ENCODE measurements at places on chromosomes 7 and 10. TPM values are rescaled to one million over a fixed set of nuclear protein-coding genes. Genes with fewer than 3 reads are reported as not detected.

- DNase-seq, result no peak
Observed at GRCh38 chr7:30923774-30924413, 12.2 kb downstream of the AQP1 start.

DNA sequence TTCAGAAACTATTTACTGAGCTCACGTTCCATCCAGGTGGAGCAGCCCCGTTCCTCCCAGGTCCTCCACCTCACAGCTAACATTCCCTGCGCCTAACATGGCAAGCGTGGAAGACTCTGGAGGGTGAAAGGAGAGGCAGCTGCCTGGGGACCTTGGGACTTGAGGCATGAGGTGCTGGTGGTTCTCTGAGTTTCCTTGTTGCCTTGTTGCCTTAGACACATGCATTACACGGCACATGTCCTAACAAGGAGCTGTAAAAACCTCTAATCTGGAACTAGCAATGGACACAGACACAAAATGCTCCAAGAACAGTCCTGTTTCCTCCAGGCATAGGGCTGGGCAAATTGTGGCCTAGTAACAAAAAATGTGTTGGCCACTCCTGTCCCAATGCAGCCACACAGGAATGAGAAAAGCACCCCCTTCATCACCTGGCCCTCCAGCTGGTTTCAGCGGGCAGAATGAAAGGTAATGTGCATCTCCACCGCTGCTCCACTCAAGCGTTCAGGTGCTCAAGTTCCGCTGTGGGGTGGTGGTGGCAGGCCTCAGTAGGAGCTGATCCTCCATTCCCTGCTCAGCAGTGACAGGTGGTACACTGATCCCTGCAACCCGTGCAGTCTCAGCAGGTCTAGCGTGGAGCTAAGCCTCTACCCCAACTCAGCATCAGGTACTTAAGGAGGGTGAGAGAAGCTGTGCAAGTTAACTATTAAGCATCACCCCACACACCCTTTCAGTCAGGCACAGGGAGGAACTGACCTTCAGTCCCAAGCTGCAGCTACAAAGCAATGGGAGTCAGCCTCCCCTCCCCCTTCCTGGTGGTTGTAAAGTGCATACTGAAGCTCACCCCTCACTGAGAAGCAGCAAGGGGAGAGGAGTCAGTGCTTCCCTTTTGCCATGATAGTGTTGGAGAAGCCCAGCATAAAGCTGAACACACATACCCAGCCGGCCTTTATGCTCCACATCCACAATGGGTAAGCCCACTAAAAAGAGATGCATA lies 382.8 kb downstream of the SDK1 start:
- no peak for DNase-seq

DNA sequence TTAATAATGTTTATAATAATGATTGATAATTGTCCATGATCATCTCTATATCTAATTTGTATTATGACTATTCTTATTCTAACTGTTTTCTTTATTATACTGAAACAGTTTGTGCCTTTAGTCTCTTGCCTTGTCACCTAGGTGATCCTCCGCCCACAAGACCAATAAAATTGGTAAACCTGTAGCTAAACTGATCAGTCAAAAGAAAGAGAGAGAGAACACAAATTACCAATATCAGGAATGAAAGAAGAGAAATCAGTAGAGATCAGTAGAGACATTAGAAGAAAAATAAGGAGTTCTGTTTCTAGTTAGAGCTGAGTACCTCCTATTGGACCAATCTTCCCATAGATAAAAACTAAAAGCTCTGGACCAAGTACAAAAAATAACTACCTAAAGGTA lies 6.1 kb upstream of the COA1 start:
- DNase-seq, result no peak

- no peak for DNase-seq
Observed at GRCh38 chr10:110363572-110364411, 59.1 kb upstream of the SMNDC1 start.

Gene AKR1C1
- total RNA-seq, result 160 TPM

GRCh38 chr7:91550931-91551330 lies 286.7 kb downstream of the FZD1 start:
- DNase-seq, result no peak

GRCh38 chr10:78212786-78213175 lies 179.1 kb downstream of the RPS24 start:
- no peak for DNase-seq

GRCh38 chr7:98212532-98213041 lies 1.3 kb downstream of the BHLHA15 start:
- DNase-seq, result no peak

- DNase-seq, result no peak
Observed at GRCh38 chr10:124185084-124185483, 91.7 kb upstream of the CHST15 start.

Gene GOLGA7B
- not detected for total RNA-seq

DNA sequence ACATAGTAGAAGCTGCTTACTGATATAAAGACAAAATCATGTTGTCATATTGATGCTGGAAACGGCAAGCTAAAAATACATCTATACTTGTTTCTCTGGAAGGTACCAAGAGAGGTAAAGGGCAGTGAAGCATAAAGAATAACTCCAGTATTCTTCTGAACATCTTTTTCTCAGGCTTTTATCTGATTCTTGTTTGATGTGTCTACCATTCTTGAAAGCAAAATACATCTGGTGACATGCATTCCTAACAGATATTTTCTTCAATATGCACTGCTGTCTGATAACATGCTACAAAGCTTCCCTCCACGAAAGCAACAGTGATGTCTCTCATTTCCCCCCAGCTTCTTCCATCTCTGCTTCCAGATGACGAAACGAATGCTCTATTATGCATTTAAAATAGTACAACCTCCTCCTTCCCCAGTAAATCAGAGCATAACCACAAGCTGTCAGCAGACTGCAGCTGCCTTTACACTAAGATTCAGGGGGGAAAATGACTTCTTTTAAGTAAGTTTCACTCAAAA lies 100.8 kb downstream of the ARHGAP21 start:
- no peak for DNase-seq

Gene KMT2C
- 70.0 TPM for total RNA-seq

GRCh38 chr10:23015021-23015707 lies 80.2 kb upstream of the MSRB2 start:
- no peak for DNase-seq

Gene SLC13A1
- not detected for total RNA-seq

DNA sequence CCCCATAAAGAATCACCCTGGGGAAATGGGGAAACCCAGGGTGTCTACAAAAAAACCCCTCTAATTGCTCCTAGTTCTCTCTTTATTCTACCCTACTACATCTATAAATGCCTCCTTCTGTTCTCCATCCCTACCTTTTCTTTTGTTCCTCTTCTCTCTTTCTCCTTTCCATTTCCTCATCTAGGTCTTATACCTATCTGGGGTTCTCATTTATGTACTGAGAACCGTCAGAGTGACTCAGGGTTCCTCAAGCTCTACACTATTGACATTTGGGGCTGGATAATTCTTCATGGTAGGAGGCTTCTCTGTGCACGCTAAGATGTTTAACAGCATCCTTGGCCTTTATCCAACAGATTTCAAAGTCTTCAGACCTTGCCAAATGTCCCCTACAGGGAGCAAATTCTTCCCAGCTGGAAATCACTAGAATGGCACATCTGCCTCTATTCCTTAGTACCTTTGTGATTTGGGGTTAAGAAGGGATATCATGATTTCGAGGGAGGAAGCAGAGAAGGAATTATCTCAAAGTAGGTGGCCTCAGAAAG lies 137.4 kb upstream of the PTN start:
- DNase-seq, result no peak

- DNase-seq, result no peak
Observed at GRCh38 chr10:126731610-126731990, 61.1 kb upstream of the C10orf90 start.
